ENCODE measurements at places on chromosomes 3 and 15.

DNA sequence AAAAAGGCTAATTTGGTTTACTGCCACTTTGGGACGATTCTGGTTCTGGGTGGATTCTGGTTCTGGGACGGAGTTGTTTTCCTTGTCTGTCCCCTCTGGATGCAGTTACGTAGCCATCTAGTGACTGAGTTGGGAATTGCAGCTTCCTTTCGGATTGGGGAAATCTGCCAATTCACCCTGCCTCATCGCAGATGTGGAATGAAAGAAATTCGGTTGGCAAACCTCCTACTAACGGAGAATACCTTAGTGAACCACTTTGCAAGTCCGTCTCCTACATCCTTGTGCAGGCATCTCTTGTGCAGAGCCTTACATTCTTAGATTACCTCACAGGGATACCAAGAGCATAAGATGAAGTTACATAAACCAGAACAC is 31.5 kb upstream of the AP4E1 start:
- DNase-seq, result peak; percentile 94

GRCh38 chr3:195208183-195208582 is 62.8 kb downstream of the XXYLT1 start:
- no peak for DNase-seq

- DNase-seq, result peak; percentile 34
Observed at GRCh38 chr15:55770806-55771205, 27.9 kb upstream of the PRTG start.

DNA sequence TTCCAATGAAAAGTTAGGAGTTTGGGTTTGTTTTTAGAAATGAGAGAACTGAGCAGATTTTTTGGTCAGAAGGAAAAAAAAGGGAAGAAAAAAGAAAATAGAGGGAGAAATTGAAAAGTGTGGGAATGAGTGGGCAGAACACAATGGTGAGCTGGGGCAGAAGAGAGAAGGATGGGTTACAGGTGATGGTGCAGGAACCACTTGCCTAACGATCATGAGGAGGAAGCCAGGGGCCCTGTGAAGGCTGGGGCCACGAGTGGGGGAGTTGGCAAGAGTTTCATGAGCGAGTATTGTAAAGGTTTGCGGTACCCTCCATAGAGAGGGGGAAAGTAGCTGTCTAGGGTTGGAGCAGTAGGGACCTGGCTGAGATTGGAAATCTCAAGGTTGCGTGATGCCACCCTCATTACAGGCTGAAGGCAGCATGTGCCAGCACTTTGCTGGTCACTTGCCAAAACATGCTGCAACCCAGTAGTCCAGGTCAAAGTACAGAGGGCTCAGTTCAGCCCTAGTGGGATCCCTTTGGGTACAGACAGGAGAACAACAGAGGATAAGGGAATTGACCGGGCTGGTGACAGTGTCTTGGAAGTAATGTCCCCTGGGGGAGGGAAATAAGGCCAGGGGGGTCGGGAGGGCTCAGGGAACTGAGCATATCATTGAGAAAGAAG is 6.6 kb downstream of the IVD start:
- DNase-seq, result no peak

- no peak for DNase-seq
Observed at GRCh38 chr15:77067691-77068367, 3.1 kb downstream of the TSPAN3 start.

DNA sequence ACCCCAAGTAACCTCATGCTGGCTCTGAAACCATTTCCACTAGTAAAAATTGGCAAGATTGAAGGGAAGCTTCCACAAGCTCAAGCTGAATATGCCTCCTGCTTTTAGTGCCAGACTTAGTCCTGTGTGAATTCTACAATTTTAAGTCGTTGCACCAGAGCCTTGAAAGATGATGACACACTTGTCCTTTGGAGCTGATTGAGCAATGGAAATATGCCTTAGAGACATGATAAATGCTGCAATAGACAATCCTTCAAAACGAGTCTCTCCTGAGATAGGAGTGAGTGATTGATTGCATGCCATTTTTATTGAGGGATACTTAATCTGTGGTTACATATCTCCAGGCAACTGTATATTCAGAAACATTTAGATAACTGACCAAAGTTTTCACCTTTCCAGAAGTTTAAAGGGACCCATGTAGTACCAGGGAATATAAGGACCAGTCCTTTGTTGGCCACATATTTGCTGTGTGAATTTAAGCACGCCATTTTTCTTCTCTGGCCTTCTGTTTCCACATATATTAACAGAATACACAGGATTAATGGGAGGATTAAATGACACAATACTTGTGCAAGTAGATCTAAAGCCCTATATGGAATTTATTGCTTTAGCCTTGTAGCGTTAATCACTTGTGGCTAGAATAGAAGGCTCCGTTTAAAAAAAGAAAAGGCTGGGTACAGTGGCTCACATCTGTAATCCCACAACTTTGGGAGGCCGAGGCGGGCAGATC is 65.1 kb downstream of the PPARG start:
- DNase-seq, result peak; percentile 9

- peak; percentile 30 for DNase-seq
Observed at GRCh38 chr3:49362561-49362960, 4.4 kb upstream of the GPX1 start.

GRCh38 chr3:177932750-177933660 is 603.2 kb upstream of the KCNMB2 start:
- peak; percentile 17 for DNase-seq

- DNase-seq, result no peak
Observed at GRCh38 chr3:47813551-47814177, 10.7 kb downstream of the DHX30 start.

DNA sequence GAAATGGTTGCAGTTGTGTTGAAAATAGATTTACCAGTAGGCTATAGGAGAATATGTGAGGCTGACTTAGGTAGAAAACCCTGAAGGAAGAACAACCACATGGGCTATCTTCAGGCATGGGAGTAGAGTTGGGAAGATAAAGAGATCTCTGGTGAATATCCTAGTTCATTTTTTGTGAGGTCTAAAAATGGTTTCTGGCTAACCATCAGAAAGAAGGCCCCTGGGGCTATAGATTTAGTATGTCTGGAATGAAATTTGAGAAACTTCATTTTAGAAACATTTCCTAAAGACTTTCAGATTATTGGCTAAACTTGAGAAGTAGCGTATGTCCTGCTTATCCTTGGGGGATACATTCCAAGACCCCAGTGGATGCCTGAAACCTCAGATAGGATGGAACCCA is 148.2 kb downstream of the NAALADL2 start:
- DNase-seq, result peak; percentile 37

GRCh38 chr3:55659701-55660100 is 172.6 kb upstream of the WNT5A start:
- no peak for DNase-seq

GRCh38 chr15:73240866-73241499 is 127.8 kb downstream of the HCN4 start:
- peak; percentile 52 for DNase-seq

GRCh38 chr15:64096668-64097384 is 1.0 kb downstream of the SNX1 start:
- DNase-seq, result peak; percentile 38

DNA sequence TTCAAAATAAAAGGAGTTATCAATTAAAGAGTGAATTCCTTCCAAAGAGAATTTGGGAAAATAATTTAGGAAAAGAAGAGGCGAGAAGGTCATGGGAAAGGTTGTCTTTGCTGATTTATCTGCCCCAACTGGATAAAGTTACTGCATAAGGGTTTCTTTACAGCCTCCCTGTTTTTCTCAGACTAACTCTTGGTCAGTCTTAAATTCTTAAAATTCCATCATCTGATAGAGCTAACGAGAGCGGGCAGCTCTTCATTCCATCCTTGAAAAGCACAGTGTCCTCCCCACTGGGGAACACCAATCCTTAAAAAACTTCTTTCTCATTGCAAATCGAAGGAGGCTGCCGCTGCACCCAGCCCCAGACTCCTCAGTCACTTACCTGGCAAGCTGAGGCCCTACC is 107.2 kb downstream of the PGPEP1L start:
- DNase-seq, result peak; percentile 64

DNA sequence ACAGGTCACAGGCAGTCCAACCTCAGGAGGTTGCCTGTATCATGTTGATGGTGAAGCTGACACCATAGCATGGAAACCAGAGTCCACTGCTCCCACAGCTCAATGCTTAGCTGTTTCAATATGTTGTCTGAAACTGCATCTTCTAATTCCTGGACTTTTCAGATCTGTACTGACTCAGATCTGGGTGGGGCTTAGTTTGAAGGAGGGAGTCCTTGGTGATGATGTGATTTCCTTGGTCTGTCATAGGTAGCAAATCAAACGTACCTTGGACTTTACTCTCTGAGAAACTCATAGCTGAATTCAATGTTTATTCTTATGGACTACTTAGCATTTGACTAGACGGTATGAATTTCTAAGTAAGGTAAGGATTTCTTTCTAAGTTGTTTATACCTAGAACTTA is at the start of gene HHLA2:
TSS of gene HHLA2 (plus strand) at position 310 of the 400 bp plus-strand sequence. CDS start 55,266 bp downstream, outside the sequence.
- no peak for DNase-seq

DNA sequence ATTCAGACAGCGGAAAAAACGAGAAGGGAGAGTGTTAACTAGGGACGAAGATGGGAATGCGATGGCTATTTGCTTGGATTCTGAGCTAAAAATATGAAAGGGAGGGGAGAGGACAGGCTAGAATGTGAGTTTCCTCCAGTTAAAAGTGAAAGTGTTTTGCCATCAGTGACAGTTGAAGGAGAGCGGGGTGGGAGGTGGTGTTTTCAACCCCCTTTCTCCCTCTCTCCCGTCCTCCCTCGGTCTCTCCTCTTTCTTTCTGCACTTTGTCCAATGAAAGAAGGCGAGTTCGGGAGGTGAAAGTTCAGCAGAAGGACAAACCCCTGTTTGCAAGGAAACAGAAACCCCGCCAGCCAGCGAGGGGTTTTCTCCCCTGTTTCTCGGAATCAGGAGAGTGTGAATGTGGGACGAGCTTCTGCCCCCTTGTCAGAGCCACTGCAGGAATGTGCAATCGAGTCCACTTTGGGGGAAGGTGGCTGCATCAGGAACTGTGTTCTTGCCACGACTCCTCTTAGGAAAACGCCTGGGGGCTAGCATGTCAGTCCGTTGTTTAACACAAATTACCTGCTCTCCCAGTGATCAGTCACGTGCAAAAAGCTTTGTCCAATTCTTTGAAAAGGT is 975 bp upstream of the FOXP1 start:
- DNase-seq, result peak; percentile 63

GRCh38 chr15:67146875-67147381 is 81.5 kb downstream of the SMAD3 start:
- peak; percentile 90 for DNase-seq

DNA sequence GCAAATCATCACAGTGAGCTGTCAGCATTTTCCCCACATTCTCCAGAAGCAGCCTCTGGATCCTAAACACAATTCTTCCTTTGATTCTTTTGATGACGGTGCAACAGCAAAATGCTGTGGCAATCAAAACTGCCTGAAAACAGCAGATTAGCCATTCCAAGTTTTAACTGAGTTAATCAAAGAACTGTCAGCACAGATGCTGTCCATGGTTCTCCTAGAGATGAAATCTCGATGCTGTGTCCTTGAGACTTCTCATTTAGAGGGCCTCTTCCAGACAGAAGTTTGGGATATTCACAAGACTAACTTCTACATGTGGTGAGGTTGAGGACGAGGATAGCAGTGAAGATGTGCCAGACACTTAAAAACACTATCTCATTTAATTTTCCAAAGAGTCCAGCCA is 50.4 kb upstream of the GYG1 start:
- DNase-seq, result no peak

GRCh38 chr15:41559239-41559782 is 299 bp downstream of the TYRO3 start:
- peak; percentile 9 for DNase-seq

DNA sequence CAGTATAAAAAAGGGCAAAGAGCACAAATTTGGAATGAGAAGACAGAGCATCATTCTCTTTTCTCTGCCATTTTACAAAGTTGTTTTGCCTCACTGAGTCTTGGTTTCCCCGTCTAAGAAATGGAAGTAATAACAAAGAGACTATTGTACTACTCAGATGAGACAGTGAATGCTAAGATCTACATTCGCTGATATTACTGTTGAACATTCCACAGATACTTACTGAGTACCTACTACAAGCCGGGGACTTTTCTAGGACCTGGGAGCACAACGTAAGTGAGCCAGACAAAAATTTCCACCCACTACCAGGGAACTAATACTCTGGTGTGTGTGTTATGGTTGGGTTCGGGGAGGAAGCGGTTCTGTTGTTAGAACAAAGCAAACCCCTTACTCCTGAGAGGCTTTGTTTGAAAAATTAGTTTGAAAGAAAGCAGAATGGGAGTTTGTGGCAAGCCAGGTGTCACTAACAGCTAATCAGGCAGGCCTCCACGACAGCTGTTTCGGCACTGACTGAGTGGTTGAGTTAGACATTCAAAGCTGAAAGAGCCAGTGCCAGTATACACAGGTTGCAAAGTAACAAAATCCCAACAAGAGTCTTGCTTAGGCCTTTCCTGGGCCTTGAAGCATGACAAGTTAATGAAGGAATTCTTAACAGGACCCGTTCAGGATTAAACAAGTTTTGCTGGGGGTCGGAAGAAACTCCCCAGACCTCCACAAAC is 458.3 kb downstream of the EDEM1 start:
- no peak for DNase-seq

Measured in EL (cell line).